ENCODE measurements at places on chromosomes 12 and 14. TPM values are rescaled to one million over a fixed set of nuclear protein-coding genes. Genes with fewer than 3 reads are reported as not detected.

The ADCY4 gene
- total RNA-seq = 9.6 TPM

The GPHN gene
- 8.3 TPM for total RNA-seq

The NKX2-1 gene
- not detected for total RNA-seq

The CCDC38 gene
- total RNA-seq = not detected

The TMCC3 gene
- 0.83 TPM for total RNA-seq

The CLEC2A gene
- total RNA-seq = not detected

The TULP3 gene
- total RNA-seq = 33.1 TPM

The STAC3 gene
- not detected for total RNA-seq

The SCYL2 gene
- total RNA-seq = 41.5 TPM

The KRT80 gene
- not detected for total RNA-seq

The HNF1A gene
- not detected for total RNA-seq

The SERPINA5 gene
- total RNA-seq = not detected

The ANKS1B gene
- 0.87 TPM for total RNA-seq

The OR6C2 gene
- not detected for total RNA-seq

The CD4 gene
- 0.15 TPM for total RNA-seq

The SLC25A21 gene
- 0.73 TPM for total RNA-seq

The SLC6A15 gene
- total RNA-seq = 30.0 TPM

The CLEC1A gene
- not detected for total RNA-seq

The KCNH5 gene
- total RNA-seq = 2.3 TPM

The LGR5 gene
- not detected for total RNA-seq

The AHNAK2 gene
- 407 TPM for total RNA-seq

The CD163L1 gene
- not detected for total RNA-seq

The PSME1 gene
- total RNA-seq = 132 TPM

The OR4E2 gene
- total RNA-seq = not detected

The TUNAR gene
- not detected for total RNA-seq

The KRT73 gene
- total RNA-seq = not detected

The KRT8 gene
- total RNA-seq = 5.6 TPM

The EP400 gene
- total RNA-seq = 19.2 TPM

The PPM1H gene
- 0.29 TPM for total RNA-seq

The BCL2L14 gene
- total RNA-seq = not detected

The HOTAIR gene
- total RNA-seq = not detected

The SDR9C7 gene
- total RNA-seq = 0.15 TPM

The LRIG3 gene
- total RNA-seq = 211 TPM

The HCAR2 gene
- total RNA-seq = not detected

The KCNH3 gene
- under 0.01 TPM for total RNA-seq

The AICDA gene
- not detected for total RNA-seq

The CLEC2D gene
- 4.1 TPM for total RNA-seq

The SALL2 gene
- total RNA-seq = 6.0 TPM

The AQP6 gene
- total RNA-seq = not detected

All from smooth muscle cell of trachea (primary cell).